ENCODE measurements at places on chromosomes 1 and 21. TPM values are rescaled to one million over a fixed set of nuclear protein-coding genes. Genes with fewer than 3 reads are reported as not detected.
A peak's percentile ranks its signal among the peaks of the same experiment; 100 is the strongest.

- no peak overlapping the region for H3K27ac ChIP-seq
- H3K27me3 ChIP-seq, result peaks cover 15% of the 10 kb centered on the region
- no peak for DNase-seq
- H3K4me3 ChIP-seq, result no peak overlapping the region
- no peaks in the 10 kb centered on the region for H3K4me1 ChIP-seq
- no peaks in the 10 kb centered on the region for H3K36me3 ChIP-seq
Measured at GRCh38 chr1:90795431-90795830, 78.3 kb upstream of the BARHL2 start.

DNA sequence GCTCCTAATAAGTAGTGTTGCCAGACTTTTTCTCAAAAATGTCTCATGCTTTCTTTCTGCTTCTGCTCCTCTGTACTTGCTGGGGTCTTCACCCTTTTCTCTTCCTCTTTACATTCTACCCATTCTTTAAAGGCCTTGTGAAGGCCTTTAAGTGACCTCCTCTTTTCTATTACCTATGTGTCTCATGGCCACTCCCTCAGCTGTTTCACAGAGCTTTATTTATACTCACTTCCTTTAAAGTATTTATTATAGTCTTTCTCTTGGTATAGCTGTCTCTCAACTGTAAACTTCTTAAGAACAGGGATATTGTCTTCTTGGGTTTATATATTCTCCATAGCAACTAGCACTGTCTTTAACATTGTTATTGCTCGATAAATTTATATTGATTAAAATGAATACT is 792 bp downstream of the GOLPH3L start:
- H3K4me3 ChIP-seq, result peak overlapping the region; percentile 98
- peaks cover 3% of the 10 kb centered on the region for H3K27me3 ChIP-seq
- H3K36me3 ChIP-seq, result peaks cover 24% of the 10 kb centered on the region

Gene LCE2C
- not detected for total RNA-seq

Gene RGS7
- total RNA-seq, result not detected

Gene MPL
- total RNA-seq, result not detected

Gene MAP3K21
- total RNA-seq, result 3.0 TPM

DNA sequence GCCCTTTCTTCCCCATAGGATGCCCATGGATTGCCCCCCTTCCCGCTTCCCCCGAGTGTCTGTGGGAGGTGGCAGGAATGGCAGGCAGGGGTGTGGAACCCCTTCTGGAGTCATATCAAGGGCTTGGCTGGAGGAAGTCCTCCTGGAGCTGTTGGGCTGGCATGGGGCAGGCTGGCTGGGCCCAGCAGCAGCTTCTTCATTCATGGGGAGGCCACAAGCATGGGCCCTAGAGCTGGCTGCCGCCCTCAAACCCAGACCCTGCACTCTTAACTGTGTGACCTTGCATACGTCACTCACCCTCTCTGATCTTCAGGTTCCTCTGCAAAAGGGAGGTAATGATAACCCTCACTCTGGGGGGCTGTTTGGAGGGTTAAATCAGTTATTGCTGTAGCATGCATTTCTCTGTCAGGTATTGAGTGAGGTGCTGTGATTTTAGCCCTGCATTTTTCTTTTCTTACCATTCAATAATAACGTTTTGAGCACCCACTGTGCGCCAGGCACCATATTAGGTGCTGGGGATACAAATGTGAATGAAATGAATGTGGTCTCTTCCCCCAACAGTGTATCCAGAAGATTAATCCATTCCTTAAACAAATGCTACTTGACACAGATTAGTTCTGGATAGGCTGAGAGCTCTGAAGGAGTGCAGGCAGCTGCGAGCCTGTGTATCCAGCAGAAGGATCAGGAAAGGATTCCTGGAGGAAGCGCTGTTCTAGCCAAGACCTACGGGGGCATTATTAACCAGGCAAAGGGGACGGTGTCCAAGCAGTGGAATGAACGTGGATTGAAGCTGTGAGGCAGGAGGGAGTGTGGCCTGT is 9.3 kb downstream of the PCSK9 start:
- peaks cover under 1% of the 10 kb centered on the region for H3K27me3 ChIP-seq
- H3K4me3 ChIP-seq, result no peak overlapping the region
- no peak for DNase-seq
- no peaks in the 10 kb centered on the region for H3K4me1 ChIP-seq

DNA sequence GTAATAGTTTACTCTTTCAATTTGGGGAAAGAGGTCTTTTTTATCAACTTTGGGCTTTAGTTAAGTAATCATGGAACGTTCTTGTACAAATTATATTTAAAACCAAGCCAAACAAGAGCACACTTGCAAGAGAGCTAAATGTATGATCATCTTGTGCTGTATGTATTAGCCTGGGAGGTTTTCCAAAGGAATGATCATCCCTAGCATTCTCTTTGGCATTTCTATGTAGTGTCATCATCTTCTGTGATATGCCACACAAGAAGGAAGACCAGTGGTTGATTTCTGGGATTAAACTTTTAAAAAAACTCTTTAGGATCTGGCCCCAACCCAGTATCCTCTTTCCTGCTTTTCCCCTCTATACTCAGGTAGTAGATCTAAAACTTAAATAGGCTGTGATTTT is 38.4 kb upstream of the KCNQ4 start:
- H3K27me3 ChIP-seq, result no peaks in the 10 kb centered on the region
- H3K36me3 ChIP-seq, result peaks cover 57% of the 10 kb centered on the region
- H3K4me1 ChIP-seq, result peaks cover 57% of the 10 kb centered on the region
- no peak overlapping the region for H3K4me3 ChIP-seq
- peak overlapping the region; percentile 2 for H3K27ac ChIP-seq
- DNase-seq, result no peak

DNA sequence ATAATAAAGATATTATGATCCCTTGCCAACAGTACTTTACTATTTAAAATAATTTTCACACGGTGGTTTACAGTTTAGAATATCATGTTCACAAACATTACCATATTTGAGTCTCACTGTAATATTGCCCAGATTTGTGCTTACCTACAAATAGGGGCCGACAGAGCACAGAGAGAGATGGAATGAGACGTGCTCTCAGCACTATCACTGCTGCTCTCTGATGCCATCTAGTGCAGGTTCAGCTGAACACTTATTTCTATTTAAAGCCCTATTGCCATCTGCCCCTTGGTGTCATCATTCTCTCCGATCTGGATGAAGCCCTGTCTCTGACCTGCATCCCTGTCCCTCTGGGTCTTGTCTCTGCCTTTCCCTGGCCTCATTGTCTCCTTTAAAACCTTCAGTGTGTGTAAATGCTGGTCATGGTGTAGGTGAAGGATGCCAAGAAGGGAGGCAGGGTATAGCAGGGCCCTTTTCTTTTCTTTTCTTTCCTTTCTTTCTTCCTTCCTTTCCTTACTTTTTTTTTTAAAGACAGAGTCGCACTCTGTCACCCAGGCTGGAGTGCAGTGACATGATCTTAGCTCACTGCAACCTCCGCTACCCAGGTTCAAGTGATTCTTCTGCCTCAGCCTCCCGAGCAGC is 6.9 kb upstream of the GPATCH4 start:
- H3K4me3 ChIP-seq, result no peak overlapping the region
- H3K4me1 ChIP-seq, result peaks cover 8% of the 10 kb centered on the region
- H3K27me3 ChIP-seq, result peaks cover 9% of the 10 kb centered on the region
- H3K36me3 ChIP-seq, result no peaks in the 10 kb centered on the region
- H3K27ac ChIP-seq, result no peak overlapping the region
- DNase-seq, result peak; percentile 78

Gene SPATA17
- 0.14 TPM for total RNA-seq

DNA sequence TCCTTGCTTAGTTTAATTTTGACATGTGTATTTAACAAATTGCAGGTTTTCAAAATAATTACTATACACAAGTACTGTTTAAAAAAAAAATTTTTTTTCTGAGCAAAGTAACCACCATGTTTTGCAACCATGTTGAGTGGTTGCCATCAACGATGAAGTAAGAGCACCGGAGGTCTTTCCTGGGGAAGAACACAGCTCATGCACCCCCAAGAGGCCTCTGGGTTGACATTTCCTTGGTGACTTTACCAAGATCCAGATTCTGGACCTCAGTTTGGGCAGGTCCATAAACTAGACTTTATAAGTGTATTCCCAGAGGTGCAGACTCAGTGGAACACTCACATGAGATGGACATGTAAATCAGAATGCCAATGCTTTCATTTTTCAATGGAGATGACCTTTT is 36.8 kb upstream of the RALGPS2 start:
- no peaks in the 10 kb centered on the region for H3K36me3 ChIP-seq
- H3K4me3 ChIP-seq, result no peak overlapping the region
- peaks cover 2% of the 10 kb centered on the region for H3K4me1 ChIP-seq
- DNase-seq, result no peak
- peaks cover 4% of the 10 kb centered on the region for H3K27me3 ChIP-seq

- H3K36me3 ChIP-seq, result no peaks in the 10 kb centered on the region
- no peaks in the 10 kb centered on the region for H3K27me3 ChIP-seq
- DNase-seq, result no peak
- no peak overlapping the region for H3K4me3 ChIP-seq
Measured at GRCh38 chr1:192375306-192375705, 58.5 kb downstream of the RGS21 start.

- no peaks in the 10 kb centered on the region for H3K4me1 ChIP-seq
- peaks cover 13% of the 10 kb centered on the region for H3K27me3 ChIP-seq
- no peak for DNase-seq
Measured at GRCh38 chr1:165795894-165796293, 27.2 kb upstream of the TMCO1 start.

DNA sequence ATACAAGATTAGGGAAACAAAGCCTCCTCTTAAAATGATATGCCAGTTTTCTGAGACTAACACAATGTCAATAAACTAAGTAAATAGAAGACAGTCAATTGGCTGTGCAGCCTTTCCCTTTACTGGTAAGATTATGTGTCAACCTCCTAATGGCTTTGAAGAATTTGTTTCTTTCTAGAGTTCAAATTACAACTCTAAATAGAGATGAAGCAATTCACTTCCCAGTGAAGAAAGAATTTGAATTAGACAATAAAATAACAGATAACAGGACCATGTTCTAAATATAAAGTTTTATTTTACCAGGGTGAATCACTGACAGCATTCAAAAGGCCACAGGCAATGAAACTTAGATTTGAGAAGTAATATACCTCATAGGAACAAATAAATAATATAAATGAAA is 680.3 kb downstream of the PLA2G4A start:
- H3K27me3 ChIP-seq, result no peaks in the 10 kb centered on the region
- no peaks in the 10 kb centered on the region for H3K36me3 ChIP-seq
- no peak overlapping the region for H3K4me3 ChIP-seq
- no peak overlapping the region for H3K27ac ChIP-seq
- no peaks in the 10 kb centered on the region for H3K4me1 ChIP-seq
- DNase-seq, result no peak

DNA sequence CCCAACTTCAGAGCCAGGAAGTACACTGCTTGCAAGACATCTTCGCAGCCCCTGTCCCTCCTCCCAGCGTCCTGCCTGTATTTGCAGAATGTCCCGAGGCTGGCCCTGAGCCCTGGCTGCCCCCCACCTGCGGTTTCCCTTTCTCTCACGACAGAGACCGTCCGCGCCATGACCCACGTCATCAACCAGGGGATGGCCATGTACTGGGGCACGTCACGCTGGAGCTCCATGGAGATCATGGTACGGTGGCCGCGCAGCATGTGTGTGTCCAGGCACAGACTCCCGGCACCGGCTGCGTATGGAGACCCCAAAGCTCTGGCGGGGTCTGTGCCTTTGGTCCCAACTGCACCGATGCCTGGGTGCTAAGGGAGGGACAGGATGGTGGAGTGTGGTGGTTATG is 48.6 kb downstream of the KCNAB2 start:
- H3K4me1 ChIP-seq, result no peaks in the 10 kb centered on the region
- H3K27me3 ChIP-seq, result no peaks in the 10 kb centered on the region
- H3K36me3 ChIP-seq, result peaks cover 25% of the 10 kb centered on the region
- no peak overlapping the region for H3K4me3 ChIP-seq

GRCh38 chr1:28176492-28177470 is at the start of gene PTAFR:
Gene PTAFR, minus strand, starts transcription at chr1:28176690. Its CDS starts 25,669 bp downstream, at chr1:28151021.
- no peak within 1 kb of the TSS for H3K4me3 ChIP-seq
- H3K27me3 ChIP-seq, result peaks cover 52% of the 10 kb centered on the region
- DNase-seq, result no peak
- H3K27ac ChIP-seq, result no peak within 1 kb of the TSS

GRCh38 chr1:53552146-53552861 is 93.1 kb downstream of the DMRTB1 start:
- no peaks in the 10 kb centered on the region for H3K36me3 ChIP-seq
- no peak overlapping the region for H3K4me3 ChIP-seq
- H3K27me3 ChIP-seq, result no peaks in the 10 kb centered on the region
- DNase-seq, result no peak
- no peaks in the 10 kb centered on the region for H3K4me1 ChIP-seq

- H3K27ac ChIP-seq, result no peak overlapping the region
- peaks cover 2% of the 10 kb centered on the region for H3K27me3 ChIP-seq
- no peaks in the 10 kb centered on the region for H3K36me3 ChIP-seq
- H3K4me1 ChIP-seq, result no peaks in the 10 kb centered on the region
- H3K4me3 ChIP-seq, result no peak overlapping the region
Measured at GRCh38 chr1:56339786-56340465, 239.4 kb downstream of the PLPP3 start.

- no peaks in the 10 kb centered on the region for H3K36me3 ChIP-seq
- peaks cover 18% of the 10 kb centered on the region for H3K4me1 ChIP-seq
- H3K27ac ChIP-seq, result no peak overlapping the region
- no peak for DNase-seq
- no peak overlapping the region for H3K4me3 ChIP-seq
Measured at GRCh38 chr1:232556351-232556750, 73.6 kb downstream of the SIPA1L2 start.

DNA sequence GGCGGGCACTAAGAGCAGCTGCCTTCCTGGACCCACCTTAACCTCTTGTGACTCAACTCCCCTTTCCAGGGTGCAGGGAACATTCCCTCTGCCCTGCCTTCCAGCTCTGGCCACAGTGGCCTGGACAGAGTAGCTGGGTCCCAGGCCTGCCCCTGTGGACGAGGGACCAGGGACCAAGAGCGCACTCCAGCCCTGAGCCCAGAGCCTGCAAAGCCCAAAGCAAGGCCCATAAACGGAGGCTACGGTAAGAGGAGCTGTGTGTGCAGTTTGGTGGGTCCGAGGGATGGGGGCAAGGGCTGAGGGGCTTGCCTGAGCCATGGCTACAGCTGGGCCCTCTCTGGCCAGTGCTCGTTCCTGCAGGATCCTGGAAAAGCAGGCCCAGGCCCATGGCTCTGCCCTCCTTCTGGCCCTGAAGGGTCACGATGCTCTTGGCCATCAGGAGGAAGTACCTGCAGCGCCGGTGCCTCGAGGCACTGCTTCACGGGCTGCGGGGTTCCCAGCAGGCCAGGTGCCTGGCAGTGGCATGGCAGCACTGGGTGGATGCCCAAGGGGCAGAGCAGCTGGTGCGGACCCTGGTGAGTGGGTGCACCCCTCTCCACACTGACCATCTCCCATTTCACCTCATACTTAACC is 17.8 kb downstream of the MTHFR start:
- DNase-seq, result no peak
- H3K4me3 ChIP-seq, result no peak overlapping the region
- no peaks in the 10 kb centered on the region for H3K36me3 ChIP-seq
- no peak overlapping the region for H3K27ac ChIP-seq
- H3K4me1 ChIP-seq, result peaks cover 5% of the 10 kb centered on the region

- H3K27ac ChIP-seq, result no peak overlapping the region
- no peak for DNase-seq
- H3K4me1 ChIP-seq, result no peaks in the 10 kb centered on the region
- H3K36me3 ChIP-seq, result no peaks in the 10 kb centered on the region
Measured at GRCh38 chr1:92425617-92426016, 61.1 kb downstream of the GFI1 start.

All from activated CD4-positive, alpha-beta T cell treated with anti-CD3 and anti-CD28 coated beads for 36 hours (primary cell).